Thoracic aorta (tissue), 2 donors: ENCODE measurements at places on chromosomes 13 and 19.

GRCh38 chr13:80273718-80274117 is 67.2 kb downstream of the SPRY2 start:
- no peak for DNase-seq

DNA sequence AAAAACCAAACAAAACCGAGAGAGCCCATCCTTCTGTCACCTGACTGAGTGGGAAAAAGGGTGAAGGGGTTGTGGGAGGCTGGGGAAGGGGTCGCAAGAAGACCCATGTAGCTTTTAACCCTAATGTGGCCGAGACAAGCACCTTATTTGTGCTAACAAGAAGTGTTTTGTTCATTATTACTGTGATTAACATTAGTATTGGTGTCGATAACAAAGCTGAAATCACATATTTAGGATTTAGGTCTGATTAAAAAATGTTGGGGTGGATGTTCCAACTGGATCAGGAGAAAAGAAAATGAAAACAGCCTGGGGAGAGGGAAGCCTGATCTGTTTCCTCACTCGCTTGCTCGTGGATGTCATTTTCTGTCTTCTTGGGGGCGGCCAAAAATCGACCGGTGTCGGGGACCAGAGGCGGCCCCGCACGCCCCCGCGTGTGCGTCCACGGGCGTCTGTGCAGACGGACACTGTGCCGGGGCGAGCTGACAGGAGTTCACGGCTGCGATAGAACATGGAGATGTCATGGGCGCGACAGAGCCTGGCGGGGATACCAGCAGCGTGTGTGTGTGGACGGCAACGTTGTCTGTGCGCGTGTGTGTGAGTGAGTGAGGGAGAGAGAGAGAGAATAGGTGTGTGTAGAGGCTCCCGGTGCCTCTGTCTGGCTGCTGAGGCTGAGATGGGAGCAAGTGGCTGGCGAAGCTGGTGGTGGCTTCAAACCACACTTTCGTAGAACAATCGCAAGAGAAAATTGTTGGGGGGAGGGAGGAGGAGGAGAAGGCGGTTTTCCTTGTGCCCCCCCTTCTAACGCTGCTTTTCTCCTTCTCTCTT is 29.1 kb downstream of the NFIX start:
- no peak for DNase-seq

DNA sequence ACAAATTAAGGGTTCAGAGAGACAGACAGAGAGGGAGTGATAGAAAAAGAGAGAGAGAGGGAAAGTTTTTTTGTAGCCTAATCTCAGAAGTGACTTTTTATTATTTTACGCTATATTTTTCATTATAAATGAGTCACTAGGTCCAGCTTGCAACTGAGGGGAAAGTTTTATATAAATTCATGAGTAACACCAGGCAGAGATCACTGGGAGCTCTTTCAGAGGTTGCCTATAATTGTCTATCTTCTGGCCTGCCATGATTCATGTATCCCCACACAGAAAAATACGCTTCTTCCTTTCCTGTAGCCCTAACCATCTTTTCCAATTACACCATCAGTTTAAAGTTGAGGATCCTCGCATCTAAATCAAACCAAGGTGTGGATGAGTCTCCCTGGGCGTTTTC is 467.9 kb downstream of the SLITRK1 start:
- DNase-seq: no peak

DNA sequence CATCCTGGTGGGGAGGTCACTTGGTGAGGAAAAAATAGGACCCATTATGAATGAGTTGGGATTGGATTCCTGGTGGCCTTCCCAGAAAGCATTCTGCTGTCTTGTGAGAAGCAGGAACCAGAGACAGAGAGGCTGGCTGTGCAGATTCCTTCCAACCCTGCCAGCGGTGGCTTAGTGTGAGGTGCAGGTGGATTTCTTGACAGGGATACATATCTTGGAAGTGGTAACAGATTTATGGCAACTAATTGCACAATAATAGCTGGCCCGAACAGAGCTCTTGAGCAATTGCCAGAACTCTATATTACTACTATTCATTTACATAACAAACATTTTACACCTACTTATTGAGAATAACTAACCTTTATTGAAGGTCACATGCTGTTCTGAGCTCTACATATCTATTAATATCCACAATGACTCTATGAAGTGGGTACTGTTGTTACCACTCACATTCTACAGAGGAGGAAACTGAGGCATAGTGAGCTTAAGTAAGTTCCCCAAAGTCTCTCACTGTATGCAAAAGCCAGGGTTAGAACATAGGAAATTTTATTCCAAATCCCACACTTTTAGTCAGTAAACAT is 173.9 kb upstream of the SERP2 start:
- no peak for DNase-seq
